NCI-H146 (cell line): ENCODE measurements at places on chromosomes 1 and 21.

- DNase-seq, result no peak
Measured at GRCh38 chr1:89198491-89199072, at the start of gene GBP4. Gene GBP4 (minus strand): TSS chr1:89198942. CDS start chr1:89198834, 108 bp downstream.

- no peak for DNase-seq
Measured at GRCh38 chr1:231035799-231036198, 4.3 kb downstream of the FAM89A start.

DNA sequence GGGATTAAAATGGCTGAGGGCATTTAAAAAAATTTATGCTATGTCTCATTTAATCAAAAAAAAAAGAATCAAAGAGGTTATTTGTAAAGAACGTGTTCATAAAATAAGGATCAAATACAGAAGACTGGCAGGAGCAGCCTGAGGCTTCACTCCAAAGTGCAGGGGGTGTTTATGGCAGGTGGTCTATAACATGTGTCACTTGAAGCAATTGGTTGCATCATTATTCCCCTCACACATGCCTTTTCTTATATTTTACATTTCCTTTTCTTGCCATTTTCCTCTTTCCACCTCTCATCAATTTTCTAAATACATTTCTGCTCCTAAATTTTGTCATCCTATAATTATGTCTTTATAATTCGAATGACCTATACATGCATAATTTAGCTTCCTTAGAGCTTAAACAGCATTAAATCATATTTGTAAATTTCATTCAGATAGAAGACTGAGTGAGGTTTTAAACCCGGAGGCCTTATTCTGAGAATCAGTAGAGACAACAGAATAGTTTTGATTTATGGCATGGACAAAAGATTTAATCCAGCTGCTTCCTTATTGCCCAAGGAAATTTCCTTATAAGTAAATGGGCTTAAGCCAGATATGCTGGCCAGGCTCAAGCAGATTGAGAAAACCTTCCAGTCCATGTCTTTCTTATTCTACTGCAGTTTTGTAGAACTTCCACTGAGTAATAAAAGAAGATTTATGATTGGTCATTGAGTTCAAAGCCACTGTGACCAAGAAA lies 322.8 kb downstream of the TGFB2 start:
- no peak for DNase-seq

DNA sequence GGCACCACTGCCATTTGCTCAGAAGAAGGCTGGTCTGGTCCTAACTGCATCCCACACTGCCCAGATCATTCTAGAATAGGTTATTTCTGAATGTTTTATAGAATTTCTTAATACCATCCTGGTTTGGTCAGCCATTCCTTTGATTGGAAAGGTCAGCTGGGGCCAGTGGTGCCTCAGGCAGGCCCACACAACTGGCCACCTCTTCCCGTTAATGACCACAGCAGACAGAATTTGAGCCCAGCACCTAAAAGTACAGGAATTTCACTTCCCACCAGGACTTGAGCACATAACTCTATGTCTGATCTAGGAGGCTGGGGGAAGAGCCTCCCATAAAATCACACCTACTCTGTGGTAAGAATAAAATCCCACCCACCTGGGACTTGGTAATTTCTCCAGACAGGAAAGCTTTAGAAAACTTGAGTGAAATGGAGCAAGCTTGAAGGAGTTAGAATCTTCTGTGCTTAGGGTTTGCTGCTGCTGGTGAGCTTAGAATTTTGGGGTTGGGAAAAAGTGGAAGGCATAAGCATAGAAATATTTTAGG lies 6.6 kb upstream of the PLA2G2C start:
- no peak for DNase-seq

- no peak for DNase-seq
Measured at GRCh38 chr1:197776351-197777105, 1.2 kb upstream of the DENND1B start.

GRCh38 chr1:15152318-15153183 lies 996 bp upstream of the TMEM51 start:
- DNase-seq, result peak; percentile 70

- no peak for DNase-seq
Measured at GRCh38 chr1:117318011-117318410, 49.2 kb upstream of the MAN1A2 start.
